Hindlimb muscle (tissue), 1 donor: ENCODE measurements at places on chromosomes 2 and 18. TPM values are rescaled to one million over a fixed set of nuclear protein-coding genes. Genes with fewer than 3 reads are reported as not detected.

The C2orf15 gene
- 0.56 TPM for polyA plus RNA-seq

The MROH2A gene
- not detected for polyA plus RNA-seq

The ADAM23 gene
- 8.2 TPM for polyA plus RNA-seq

The TPO gene
- 0.25 TPM for polyA plus RNA-seq

The STARD6 gene
- not detected for polyA plus RNA-seq

The PHOSPHO2 gene
- 4.1 TPM for polyA plus RNA-seq

The SCN3A gene
- polyA plus RNA-seq = 0.45 TPM

The DES gene
- polyA plus RNA-seq = 5,382 TPM

The NR4A2 gene
- 1.9 TPM for polyA plus RNA-seq

The CRACDL gene
- 2.0 TPM for polyA plus RNA-seq

The NEU2 gene
- not detected for polyA plus RNA-seq

The GCFC2 gene
- 21.1 TPM for polyA plus RNA-seq

The DSG1 gene
- 0.88 TPM for polyA plus RNA-seq

The HOXD4 gene
- 8.2 TPM for polyA plus RNA-seq

GRCh38 chr2:116819355-116819754, 995.1 kb upstream of the DDX18 start:
- DNase-seq = no peak

GRCh38 chr18:48391868-48392267, 17.3 kb downstream of the ZBTB7C start:
- DNase-seq = peak; percentile 42

GRCh38 chr2:140502951-140503630, 1627.7 kb downstream of the LRP1B start:
- DNase-seq = no peak

GRCh38 chr2:48369971-48370370, 160.0 kb upstream of the STON1 start:
- DNase-seq = no peak

GRCh38 chr2:29703336-29703735, 218.1 kb downstream of the ALK start:
- DNase-seq = no peak

DNA sequence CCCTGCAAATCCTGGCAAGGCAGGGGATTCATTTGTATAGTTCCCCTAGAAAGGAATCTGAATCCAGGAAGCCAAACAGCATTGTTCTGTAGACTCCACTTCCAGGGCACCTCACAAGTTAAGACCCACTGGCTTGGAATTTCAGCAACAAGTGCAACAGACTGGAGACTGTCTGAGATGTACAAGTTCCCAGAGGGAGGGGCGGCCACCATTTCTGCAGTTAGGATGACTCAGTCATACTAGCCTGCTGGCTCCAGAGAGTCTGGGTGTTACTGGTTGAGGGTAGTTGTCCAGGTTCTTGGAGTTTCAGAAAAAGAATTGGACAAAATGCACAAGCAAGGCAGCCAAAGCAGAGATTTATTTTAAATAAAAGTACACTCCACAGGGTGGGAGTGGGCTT, 384.2 kb downstream of the DSC3 start:
- no peak for DNase-seq

- no peak for DNase-seq
Measured at GRCh38 chr2:202638721-202639120, 4.0 kb downstream of the FAM117B start.

DNA sequence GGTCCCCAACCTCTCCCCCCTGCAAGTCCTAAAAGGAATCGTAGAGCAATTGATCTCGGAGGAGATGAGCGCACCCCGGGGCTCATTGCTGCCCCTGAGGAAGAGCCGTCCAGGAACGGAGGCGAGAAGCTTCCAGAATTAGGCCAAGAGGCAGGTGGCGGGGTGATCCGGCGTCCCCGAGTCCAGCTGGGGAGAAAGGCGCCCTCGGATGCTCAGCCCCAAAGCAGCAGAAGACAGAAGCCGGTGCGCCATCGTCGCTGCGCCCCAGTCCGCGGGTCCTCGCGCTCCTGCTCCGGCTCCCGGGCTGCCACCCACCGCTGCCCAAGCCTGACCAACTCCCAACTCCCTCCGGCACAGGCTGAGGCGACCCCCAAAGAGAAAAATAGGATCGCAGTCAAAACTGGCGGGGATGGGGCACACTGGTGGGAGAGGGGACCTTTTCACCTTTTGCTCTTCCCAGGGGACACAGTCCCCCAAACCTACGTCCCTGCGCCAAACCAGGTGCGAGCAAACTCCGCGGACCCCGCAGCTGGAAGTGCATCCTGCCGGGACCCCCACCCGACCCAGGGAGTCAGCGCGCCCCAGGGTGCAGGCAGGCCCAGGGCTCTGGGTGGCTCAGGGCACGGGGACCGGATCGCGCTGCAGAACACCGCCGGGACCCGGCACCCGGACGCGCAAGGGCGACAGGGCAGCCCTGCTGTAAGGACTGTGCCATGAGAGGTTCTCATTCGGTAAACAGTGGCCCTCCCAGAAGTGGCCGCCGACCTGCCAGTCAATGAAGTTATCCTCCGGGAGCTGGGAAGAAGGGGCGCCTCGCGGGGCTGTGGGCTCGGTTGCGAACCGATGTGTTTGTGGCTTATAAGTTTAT, 8.4 kb upstream of the MEIS1 start:
- DNase-seq = no peak

DNA sequence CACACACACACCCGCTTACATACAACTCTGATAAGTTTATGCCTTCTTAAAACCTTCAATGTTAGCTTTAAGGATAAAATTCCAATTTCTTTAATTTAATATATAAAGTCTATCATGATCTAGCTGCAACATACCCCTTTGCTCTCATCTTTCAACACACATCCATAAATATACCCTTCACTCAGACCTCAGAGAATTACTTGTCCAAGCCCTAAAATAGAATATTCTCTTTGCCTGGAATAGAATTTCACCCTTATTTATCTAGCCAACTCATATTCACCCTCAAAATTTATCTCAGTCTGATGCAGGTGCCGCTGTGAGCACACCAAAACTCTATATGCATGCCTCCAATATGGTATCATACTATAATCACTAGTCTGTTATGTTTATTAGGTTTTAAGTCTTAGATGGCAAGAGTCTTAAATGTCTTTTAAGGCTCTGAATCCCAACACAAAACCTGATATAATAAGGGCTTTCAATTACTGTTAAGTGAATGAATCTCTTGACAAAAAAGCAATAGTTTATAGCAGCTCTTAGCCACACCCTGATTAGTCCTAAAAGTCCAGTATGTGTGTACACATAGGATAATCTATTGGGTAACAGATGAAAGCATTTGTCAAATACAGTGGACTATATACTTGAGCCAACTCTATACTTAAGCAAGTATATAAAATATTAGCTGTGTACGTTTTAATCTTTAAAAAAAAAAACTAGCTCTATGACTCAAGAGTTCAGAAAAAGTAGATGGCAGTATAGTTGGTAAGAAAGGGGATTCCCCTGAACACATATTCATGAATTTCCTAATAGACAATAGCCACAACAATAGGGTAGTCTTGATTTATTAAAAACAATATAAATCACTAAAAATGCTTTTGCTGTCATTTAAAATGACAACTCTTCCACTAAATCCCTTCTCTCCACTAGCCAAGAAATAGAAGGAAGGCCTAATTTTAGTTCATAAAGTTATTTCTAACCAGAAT, 144.5 kb downstream of the EXOC6B start:
- DNase-seq = no peak

DNA sequence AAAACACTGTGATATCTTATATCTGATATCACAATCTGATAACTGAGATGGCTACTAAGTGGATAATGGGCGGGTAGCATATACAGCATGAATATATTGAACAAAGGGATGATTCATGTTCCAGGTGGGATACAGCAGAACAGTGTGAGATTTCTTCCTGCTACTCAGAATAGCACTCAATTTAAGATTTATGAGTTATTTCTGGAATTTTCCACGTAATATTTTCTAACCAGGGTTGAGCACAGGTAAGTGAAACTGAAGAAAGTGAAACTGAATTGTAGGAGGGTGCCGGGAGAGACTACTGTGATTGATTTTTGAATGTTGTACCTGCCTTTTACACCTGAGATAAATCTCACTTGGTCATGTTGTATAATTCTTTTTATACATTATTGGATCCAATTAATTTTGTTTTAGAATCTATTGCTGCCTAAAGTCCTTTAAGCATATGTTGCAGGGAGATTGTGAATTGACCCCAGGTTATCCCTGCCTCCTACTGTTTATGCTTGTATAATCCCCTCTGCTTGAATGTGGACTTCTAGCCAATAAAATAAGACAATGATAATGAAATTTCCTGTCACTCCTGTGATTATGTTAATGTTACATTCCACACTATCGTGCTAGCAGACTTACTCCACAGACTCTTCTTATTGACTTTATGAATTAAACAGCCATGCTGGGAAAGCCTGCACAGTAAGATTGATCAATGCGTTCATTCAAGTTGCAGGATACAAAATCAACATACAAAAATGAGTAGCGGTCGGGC, 67.6 kb upstream of the RBBP8 start:
- no peak for DNase-seq

GRCh38 chr2:233990261-233990798, 60.2 kb upstream of the SPP2 start:
- no peak for DNase-seq

DNA sequence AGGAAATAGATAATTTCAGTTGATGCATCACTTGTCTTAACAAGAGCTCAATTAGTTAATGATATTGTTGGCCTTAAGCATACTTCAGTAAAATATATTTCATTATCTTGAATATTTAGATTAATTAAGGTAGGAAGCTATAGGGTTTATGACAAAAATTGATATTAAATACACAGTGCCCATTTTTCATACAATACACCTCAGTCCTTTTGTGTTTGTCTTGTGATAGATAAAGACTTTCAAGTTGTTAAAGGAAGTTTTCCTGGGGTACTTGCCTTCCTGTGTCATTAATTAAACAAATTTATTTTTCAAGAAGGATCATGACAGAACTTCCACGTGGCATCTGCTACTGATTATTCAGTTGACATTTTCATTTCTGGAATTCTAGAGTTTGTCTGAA, 420.5 kb downstream of the MTX2 start:
- DNase-seq = no peak

- DNase-seq = no peak
Measured at GRCh38 chr2:234978466-234979203, 26.8 kb downstream of the SH3BP4 start.

DNA sequence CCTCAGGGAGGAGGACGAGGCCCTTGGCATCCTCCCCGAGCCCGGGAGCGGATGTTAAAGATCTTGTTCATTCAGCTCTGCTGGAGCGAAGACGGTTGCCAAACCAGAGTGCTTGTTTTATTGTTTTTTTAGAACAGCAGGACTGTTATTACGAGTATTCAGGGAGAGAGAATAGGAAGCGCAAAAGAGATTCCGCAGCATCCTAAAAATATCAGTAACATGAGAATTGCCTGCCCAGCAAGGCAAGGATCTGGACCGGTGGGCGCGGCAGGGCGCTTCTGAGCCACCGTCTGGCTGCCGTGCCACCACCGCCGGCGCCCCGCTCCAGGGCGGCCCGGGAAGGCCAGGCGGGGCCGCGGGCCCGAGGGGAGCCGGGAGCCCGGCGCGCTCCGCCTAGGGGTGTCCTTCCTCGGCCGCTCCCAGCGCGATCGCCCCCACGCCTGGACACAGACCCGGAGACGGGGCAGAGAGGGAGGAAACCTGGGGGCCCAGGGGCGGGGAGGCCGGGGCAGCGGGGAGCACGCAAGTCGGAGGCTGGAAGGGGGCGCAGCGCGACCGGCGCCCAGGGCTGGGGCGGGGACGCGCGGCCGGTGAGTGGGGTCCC, 843 bp downstream of the CYS1 start:
- DNase-seq = no peak

- DNase-seq = peak; percentile 81
Measured at GRCh38 chr2:204325468-204325867, 219.8 kb upstream of the PARD3B start.

DNA sequence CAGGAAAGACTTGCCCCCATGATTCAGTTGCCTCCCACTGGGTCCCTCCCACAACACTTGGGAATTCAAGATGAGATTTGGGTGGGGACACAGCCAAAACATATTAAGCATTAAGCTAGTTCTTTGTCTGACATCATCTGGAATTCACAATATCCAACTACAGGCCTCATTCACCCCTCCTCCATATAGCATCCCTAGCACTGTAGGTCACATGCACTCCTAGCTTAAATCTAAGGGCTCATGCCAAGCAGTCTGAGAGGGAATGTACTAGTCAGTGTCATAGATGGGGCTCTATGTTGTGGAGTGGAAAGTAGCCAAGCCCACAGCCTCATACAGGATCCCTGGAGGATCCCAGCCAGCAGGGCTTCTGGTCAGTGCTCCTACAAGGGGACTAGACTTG, 92.1 kb downstream of the IRS1 start:
- no peak for DNase-seq

- no peak for DNase-seq
Measured at GRCh38 chr2:67917332-67918054, 145.3 kb downstream of the C1D start.

GRCh38 chr2:72140621-72140960, 7.1 kb downstream of the CYP26B1 start:
- no peak for DNase-seq

- no peak for DNase-seq
Measured at GRCh38 chr2:236180076-236180816, 12.1 kb upstream of the GBX2 start.

- DNase-seq = no peak
Measured at GRCh38 chr18:57427429-57428201, 7.6 kb upstream of the ONECUT2 start.

GRCh38 chr2:119255760-119256581, 32.3 kb downstream of the STEAP3 start:
- DNase-seq = no peak

- DNase-seq = no peak
Measured at GRCh38 chr2:3222636-3223035, 155.0 kb downstream of the EIPR1 start.

GRCh38 chr2:219541611-219542180, 1.9 kb downstream of the CHPF start:
- peak; percentile 65 for DNase-seq

DNA sequence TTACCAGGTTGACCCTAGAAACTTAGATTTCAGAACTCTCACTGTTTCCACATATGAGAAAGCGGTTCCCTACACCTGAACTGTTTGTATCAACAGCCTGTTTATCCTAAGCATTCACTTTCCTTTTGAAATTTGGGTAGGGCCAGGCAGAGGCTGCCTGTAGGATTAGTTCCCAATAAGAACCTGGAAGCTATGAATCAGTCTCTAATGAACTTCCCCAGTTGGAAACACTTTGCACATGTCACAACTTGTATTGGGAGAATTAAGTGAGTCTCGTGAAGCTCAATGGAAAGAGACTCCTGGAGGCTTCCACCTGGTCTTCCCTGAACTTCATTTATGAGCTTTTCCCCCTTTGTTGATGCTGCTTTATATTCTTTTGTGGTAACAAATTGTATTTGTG, 486.6 kb upstream of the HS6ST1 start:
- no peak for DNase-seq

GRCh38 chr2:158413581-158413980, 43.0 kb downstream of the CCDC148 start:
- no peak for DNase-seq

- DNase-seq = no peak
Measured at GRCh38 chr2:95530734-95531133, 46.2 kb upstream of the TRIM43B start.
